ENCODE measurements at places on chromosomes 3 and 15.

GRCh38 chr15:68484696-68485400, 52.9 kb upstream of the ITGA11 start:
- DNase-seq, result no peak

- no peak for DNase-seq
These were observed 89.9 kb upstream of the P3H2 start for GRCh38 chr3:190210608-190211007.

DNA sequence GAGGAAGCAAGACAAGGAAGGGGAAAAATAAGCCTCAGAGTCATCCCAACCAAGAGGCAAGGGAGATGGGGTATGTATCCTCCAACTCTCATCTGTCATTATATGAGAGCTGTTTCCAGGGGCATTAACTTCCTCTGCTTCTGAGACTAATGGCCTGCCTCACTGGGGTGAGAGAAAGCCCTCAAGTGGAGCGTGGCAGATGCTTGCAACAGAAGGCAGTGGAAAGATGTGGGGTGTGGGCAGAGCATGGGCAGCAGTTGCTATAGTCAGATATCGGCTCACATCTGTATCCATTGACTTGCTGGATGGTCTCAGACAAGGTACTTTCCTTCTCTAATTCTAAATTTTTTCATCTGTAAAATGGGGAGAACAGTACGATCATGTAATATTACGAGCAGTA, 81.7 kb upstream of the PLCL2 start:
- no peak for DNase-seq

DNA sequence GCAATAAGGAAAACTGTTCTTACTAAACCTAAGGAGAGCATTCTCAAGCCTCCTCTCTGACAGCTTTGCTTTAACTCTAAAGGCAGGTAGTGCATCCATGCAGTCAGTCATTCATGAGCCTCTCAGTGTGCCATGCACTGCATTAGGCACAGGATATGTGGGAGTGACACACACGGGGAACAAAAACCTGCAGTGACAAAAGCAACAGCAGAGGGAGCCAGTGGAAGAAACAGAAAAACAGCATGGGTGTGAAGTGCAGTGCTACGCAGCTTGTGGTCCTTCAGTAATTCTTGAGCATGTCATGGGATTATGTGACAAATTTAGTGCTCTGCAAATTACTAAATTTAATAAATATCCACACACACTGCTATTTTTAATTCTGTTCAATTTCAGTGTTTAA, 230.7 kb downstream of the BBX start:
- DNase-seq, result peak; percentile 54

GRCh38 chr3:69130689-69131088, 8.3 kb upstream of the LMOD3 start:
- no peak for DNase-seq

Data from activated naive CD4-positive, alpha-beta T cell treated with anti-CD3 and anti-CD28 coated beads, Interleukin-2, amount 10 ng/mL, durations not matched to agents 7 days and 5 days (primary cell).